Panc1 (cell line): ENCODE measurements at places on chromosomes 1 and 21.

- no peak for DNase-seq
These were observed 145.4 kb downstream of the ZC3H11B start for GRCh38 chr1:219467524-219467923.

DNA sequence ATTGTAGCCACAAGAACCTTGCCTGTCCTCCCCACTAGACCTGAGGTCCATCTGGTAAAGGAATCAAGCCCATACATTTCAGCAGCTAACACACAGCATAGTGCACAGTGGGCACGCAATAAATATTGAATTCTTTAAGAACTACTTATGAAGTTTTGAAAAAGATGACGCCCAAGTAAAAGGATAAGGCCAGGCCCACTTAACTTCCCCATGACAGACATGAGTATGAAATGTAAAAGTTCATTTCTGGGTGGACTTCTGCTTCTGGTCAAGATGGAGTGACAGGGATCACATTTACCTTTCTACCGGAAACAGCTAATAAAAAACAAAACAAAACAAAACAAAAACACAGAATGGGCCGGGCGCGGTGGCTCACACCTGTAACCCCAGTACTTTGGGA lies 25.4 kb downstream of the SORT1 start:
- no peak for DNase-seq

- no peak for DNase-seq
These were observed 8.7 kb downstream of the CFAP107 start for GRCh38 chr1:12754738-12755137.

GRCh38 chr1:223143537-223144248 lies 645 bp upstream of the TLR5 start:
- DNase-seq, result no peak

GRCh38 chr1:11522400-11523235 lies 43.7 kb downstream of the DISP3 start:
- no peak for DNase-seq

DNA sequence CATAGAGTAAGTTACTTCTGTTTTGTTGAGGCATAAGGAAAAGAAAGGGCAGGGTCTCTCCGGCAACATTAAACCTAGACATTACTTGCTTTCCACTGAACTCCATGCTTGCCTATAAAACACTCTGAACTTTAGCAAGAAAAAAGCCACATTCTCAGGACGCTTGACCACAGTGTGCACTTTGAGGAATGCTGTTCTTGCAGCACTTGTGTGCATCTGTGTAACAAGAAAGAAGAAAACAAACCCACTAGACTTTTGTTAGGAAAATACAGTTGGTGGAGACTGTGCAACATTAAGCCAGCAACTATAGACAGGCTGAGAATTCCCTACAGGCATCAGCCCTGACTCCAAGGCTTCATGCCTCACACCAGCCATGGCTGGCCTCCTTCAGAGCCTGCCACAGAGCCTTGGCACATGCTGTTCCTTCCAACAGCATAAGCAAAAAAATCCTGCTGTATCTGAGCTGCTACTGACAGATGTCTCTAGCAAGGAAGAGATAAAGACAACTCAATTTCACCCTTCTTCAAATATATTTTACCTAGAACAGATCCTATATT lies 5.8 kb downstream of the PDZK1 start:
- DNase-seq, result no peak

- DNase-seq, result no peak
These were observed 31.0 kb downstream of the SUSD4 start for GRCh38 chr1:223332997-223333396.

DNA sequence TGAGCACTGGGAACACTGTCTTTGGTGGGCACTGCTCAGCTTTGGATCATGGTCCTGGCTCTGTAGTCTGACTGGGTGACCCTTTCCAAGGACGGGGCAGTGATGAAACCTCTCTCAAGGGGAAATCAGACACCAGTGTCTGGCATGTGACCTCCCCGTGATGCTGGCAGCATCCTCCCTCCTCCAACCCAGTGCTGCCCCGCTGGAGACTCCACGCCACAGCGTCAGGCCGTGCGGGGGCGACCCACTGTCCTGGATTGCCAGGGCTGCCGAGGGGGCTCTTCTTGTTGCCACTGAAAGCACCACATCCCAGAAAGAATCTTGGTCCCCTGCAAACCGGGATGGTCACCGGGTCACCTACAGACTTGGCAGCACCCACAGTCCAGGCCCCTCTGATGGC lies 146.4 kb upstream of the ARHGEF16 start:
- DNase-seq, result no peak

DNA sequence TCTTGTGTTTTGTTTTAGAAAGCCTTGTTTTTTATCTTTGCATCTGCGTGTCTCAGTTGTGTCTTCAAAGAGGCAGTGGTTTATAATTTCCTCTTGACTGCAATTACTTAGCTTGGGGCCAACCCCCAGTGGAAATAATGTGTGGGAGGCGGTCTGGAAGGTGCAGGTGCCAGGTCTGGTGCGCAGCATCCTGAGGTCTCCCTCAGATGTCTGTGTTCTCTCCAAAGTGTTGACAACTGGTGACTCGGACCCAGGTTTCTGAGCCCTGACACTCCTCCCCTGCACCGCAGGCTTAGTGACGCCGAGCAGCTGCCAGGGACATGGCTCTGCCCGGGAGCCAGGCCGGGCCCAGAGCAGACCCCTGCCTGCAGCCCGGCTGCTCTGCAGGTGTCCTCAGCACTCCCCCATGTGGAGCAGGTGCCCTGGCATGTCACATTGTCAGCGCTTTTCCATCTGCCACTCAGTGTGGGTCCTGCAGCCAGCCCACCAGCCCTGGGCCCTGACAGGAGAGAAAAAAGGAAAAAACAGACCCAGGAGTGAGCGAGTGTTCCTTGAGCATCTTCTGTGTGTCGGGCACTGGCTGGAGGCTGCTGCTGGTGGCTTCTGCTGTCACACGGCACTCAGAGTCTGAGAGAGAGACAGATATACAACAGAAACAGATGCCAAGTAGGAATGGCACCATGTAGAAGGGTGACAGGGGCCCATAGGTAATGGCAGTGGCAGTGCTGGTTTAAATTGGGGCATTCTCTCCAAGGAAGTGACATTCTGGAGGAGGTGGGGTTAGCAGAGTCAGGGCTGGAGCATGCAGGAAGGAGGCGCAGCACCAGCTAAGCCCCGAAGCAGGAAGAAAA lies 24.8 kb upstream of the SELENON start:
- no peak for DNase-seq

DNA sequence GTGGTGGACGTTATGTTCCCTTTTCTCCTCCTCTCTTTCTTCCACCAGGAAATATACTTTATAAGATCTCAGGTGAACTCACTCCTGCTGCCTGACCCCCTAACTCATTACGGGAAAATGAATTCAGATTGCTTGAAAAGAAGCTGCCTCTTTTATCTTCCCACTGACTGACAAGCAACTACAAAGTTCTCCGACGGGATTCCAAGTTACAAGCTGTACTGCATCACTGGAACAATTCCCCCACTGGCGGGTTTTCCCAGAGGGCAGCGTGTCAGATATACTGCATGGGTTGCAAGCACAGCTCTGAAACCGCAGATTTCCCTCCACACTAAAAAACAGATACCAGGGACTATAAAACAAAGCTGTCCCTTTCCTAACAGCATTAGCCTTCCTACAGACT lies 390.6 kb downstream of the KCTD3 start:
- DNase-seq, result no peak

DNA sequence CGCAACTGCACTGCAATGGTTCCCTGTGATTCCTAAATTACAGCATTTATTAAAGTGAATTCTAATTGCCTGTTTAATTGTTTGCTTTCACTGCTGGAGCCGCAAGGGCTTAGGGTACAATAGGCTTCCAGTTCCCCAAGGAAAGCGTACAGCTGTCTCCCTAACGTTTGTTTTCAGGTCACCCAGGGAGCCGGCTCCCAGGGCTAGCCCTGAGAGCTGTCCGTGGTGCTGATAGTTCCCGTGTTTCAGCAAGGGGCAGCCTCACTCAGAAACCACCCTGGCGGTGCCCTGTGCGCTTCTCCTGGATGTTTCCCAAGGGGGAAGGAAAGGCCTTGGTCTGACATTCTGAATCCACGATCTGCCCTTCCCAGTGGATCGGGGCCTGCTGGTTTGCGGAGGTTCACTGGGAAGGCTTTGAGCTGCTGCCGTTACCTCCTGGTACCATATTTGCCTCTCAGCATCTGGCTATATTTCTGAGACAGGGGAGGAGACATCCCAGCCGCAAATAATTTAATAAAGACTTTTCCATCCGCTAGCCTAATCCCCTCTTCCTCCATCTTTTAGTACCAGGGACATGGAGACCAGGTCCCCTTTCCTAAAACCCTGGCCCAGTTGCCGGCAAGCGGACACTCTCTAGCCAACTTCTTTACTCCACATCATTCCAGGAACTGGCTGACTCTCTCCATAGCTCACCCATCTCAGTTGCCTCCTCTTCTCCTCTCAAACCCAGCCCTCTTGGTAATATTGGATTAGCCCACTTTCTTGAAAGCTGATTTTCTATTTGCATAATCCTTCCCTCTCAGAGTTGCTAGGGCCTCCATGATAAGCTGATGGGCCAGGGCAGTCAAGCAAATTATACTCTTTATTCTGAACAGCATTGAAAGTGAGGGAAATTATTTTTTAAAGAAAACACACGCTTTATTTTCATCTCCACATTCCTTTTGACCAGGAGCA lies 149.0 kb downstream of the IGSF21 start:
- no peak for DNase-seq

GRCh38 chr21:44822484-44823178 lies 4.8 kb upstream of the SUMO3 start:
- DNase-seq, result no peak

GRCh38 chr1:10339815-10340214 lies 59.0 kb upstream of the PGD start:
- DNase-seq, result no peak

- no peak for DNase-seq
These were observed 32.4 kb upstream of the CYP4A22 start for GRCh38 chr1:47104816-47105215.

- DNase-seq, result no peak
These were observed 22.4 kb upstream of the RSBN1 start for GRCh38 chr1:113834716-113835115.

DNA sequence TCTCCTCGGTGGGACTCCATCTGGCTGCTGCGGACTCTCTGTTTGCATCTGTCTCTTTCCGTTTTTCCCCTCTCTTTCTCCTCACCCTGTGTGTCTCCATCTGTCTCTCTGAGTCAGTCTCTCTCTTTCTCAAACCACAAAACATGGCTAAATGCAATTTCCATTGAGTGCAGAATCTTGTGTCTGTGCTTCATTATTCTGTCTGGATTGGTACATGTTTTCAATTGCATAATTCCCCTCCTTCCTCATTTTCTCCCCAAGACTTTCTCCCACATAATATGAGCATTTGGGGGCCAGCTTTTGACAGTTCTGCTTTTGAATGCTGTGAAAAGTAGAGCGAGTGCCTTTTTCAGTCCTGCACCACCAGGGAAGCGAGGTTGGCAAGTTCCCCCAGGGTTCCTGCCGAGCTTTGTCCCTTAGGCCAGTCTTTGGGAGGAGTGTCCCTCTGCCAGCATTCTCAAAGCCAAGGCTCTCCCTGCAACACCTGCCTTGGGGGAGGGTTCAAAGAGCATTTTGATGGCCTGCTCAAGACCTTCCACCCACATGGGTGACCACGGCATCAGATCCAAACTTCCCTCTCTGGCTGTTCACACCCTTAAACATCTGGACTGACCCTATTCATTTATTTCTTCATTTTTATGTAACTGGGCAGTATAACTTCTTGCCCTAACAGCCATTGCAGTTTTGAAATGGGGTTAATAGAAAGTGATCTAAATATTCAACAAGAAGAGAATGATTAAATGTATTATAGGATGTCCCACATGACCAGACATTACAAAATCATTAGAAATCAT lies 32.8 kb upstream of the SCMH1 start:
- no peak for DNase-seq

GRCh38 chr1:110746644-110747259 lies 72.0 kb upstream of the KCNA3 start:
- no peak for DNase-seq

- DNase-seq, result no peak
These were observed 58.3 kb upstream of the DSCAM start for GRCh38 chr21:40905251-40905650.

DNA sequence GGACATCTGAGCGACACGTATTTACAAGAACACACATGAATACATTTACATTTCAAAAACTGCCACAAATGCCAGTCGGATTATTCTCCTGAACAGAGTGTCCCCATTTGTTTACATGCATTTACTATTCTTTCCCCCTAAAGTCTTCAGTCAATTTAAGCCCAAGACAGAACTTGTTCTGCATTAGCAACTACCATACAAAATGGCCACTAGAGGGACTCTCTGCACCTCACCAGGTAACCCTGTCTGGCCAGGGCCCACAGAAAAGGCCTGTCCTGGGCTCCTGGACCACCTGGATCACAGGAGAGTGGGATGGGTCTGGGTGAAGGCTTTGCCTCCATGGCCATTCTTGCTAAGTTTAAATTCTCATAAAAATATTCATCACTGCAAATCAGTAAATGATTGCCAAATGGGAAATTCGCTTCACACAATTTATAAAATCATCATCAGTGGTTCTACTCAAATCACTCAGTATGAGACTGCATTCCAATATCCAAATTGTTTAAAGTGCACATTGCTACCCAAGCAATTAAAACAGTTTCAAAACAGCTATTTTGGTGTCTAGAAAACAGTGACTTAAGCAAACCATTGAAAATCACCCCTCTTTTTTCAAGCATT lies 12.5 kb upstream of the GUCA2A start:
- DNase-seq, result peak; percentile 24

GRCh38 chr1:68791800-68792199 lies 294.9 kb upstream of the DEPDC1 start:
- no peak for DNase-seq

DNA sequence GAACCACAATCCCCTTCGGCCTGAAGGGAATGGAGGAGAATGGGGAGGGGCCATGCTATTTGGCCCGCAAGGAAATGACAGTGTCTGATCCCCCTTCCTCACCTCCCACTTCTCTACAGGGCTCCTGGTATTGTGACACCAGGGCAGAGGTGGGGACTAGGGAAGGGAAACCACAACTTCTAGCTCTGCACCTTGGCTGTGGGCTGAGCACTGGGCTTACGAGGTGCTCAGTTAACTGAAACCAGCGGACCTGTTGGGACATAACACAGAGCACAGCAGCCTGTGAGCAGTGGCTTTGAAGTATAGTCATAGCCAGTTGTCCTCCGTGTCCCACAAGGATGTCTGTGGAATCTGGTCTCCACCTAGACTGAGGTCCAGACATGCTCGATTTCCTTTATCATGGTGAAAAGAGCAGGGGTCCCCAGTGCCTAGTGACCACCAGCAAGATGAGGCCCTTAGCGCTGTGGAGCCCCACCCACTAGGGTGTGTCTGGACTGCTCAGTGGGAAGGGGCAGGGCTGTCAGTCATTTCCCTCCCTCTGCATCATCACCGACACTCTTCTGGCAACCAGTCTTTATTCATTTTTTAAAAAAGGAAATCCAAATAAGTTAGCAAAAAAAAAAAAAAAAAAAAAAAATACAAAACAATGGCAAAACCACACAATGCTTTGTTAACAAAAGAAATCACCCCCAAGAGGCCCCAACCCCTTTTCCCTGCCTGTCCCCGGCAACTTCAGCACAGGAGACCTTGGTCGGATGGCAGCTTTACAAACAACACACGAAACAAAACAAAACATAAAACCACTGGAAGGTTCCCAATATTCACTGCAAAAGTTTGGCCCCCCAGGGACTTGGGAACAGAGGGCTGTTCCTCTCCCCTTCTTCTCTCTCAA lies 3.0 kb downstream of the MYOG start:
- no peak for DNase-seq
